ENCODE measurements at places on chromosomes 7 and 10. TPM values are rescaled to one million over a fixed set of nuclear protein-coding genes. Genes with fewer than 3 reads are reported as not detected.

GRCh38 chr7:23012908-23013714, 819 bp downstream of the HYCC1 start:
- H3K4me3 ChIP-seq, result peak overlapping the region; percentile 97
- no peaks in the 10 kb centered on the region for H3K27me3 ChIP-seq
- peak overlapping the region; percentile 79 for H3K27ac ChIP-seq

GRCh38 chr7:121428855-121429489, 32.9 kb upstream of the FAM3C start:
- no peaks in the 10 kb centered on the region for H3K27me3 ChIP-seq
- DNase-seq, result no peak
- H3K4me3 ChIP-seq, result no peak overlapping the region
- no peaks in the 10 kb centered on the region for H3K36me3 ChIP-seq
- H3K4me1 ChIP-seq, result no peaks in the 10 kb centered on the region
- H3K27ac ChIP-seq, result no peak overlapping the region

DNA sequence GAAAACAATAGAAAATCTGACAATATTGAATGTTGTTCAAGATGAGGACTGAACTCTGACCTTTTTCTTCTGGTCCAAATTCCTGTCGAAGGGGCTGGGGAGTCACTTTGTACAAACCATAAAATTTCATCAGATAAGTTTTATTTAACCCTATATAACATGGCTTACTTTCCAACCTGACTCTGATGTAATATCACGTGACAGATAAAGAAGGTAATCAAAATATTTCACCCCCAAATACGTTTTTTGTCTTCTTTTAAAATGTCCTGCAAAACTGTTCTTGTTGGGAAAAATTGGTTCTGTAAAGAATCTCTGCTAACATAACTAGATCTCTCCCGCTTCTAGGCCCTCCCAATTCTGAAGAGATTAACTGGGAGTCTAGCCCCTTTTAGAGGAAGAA, 90.9 kb upstream of the MDFIC start:
- no peaks in the 10 kb centered on the region for H3K36me3 ChIP-seq
- no peaks in the 10 kb centered on the region for H3K27me3 ChIP-seq
- no peaks in the 10 kb centered on the region for H3K4me1 ChIP-seq
- DNase-seq, result no peak
- no peak overlapping the region for H3K27ac ChIP-seq
- no peak overlapping the region for H3K4me3 ChIP-seq

- no peaks in the 10 kb centered on the region for H3K36me3 ChIP-seq
- peak overlapping the region; percentile 7 for H3K27ac ChIP-seq
- no peak for DNase-seq
- H3K4me3 ChIP-seq, result no peak overlapping the region
- H3K27me3 ChIP-seq, result no peaks in the 10 kb centered on the region
- no peaks in the 10 kb centered on the region for H3K4me1 ChIP-seq
Observed at GRCh38 chr10:17181751-17182150, 19.7 kb downstream of the TRDMT1 start.

- H3K36me3 ChIP-seq, result no peaks in the 10 kb centered on the region
- no peaks in the 10 kb centered on the region for H3K4me1 ChIP-seq
- no peak for DNase-seq
- no peaks in the 10 kb centered on the region for H3K27me3 ChIP-seq
Observed at GRCh38 chr7:29077854-29078253, 68.5 kb downstream of the CPVL start.

DNA sequence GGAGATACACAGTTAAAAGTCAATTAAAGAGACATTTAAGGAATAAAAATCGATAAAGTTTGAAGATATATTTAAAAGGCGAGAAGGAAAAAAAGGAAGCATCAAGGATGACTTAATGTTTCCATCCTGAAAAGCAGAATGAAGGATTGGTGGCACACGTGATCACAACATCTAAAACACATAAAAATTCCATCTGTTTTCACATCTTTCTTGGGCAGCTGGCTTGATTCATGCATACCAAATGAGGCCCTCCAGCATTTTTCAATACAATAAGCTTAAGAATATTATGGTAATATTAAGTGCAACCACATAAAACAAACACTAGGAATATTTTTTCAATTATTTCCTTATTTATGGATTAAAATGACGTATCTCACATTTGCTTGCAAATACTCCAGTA, 112.6 kb downstream of the TPK1 start:
- H3K4me3 ChIP-seq, result no peak overlapping the region
- H3K27ac ChIP-seq, result no peak overlapping the region
- no peaks in the 10 kb centered on the region for H3K4me1 ChIP-seq
- H3K36me3 ChIP-seq, result no peaks in the 10 kb centered on the region
- no peaks in the 10 kb centered on the region for H3K27me3 ChIP-seq
- DNase-seq, result no peak

SFRP4 gene
- total RNA-seq, result 12.2 TPM

FOXI2 gene
- not detected for total RNA-seq

GNAT3 gene
- total RNA-seq, result not detected

SCART1 gene
- total RNA-seq, result 4.6 TPM

MOSPD3 gene
- 15.8 TPM for total RNA-seq

SPAM1 gene
- total RNA-seq, result not detected

TLL2 gene
- total RNA-seq, result not detected
